ENCODE measurements at places on chromosomes 12 and 14. TPM values are rescaled to one million over a fixed set of nuclear protein-coding genes. Genes with fewer than 3 reads are reported as not detected.

The PLEK2 gene
- 9.2 TPM for total RNA-seq

The ZNF891 gene
- total RNA-seq: 2.0 TPM

The MMP19 gene
- 3.4 TPM for total RNA-seq

The SNX6 gene
- total RNA-seq: 28.8 TPM

The ESR2 gene
- not detected for total RNA-seq

The PCNX1 gene
- 25.4 TPM for total RNA-seq

The TMEM253 gene
- 1.3 TPM for total RNA-seq

The POTEM gene
- total RNA-seq: not detected

The PRMT5 gene
- 40.2 TPM for total RNA-seq

The NID2 gene
- 37.6 TPM for total RNA-seq

The PARP2 gene
- total RNA-seq: 5.6 TPM

The RASSF8 gene
- total RNA-seq: 19.1 TPM

The TMEM30B gene
- total RNA-seq: 14.5 TPM

GRCh38 chr12:133080368-133081158 lies at the start of gene ZNF140:
Gene ZNF140, plus strand, starts transcription at chr12:133080923. Its CDS starts 398 bp downstream, at chr12:133081321.
- peaks cover 16% of the 10 kb centered on the region for H3K36me3 ChIP-seq
- H3K4me1 ChIP-seq: peaks cover 20% of the 10 kb centered on the region
- peak within 1 kb of the TSS; percentile 24 for H3K4me3 ChIP-seq
- peak within 1 kb of the TSS; percentile 88 for H3K27ac ChIP-seq
- DNase-seq: peak; percentile 98
- H3K27me3 ChIP-seq: no peaks in the 10 kb centered on the region

DNA sequence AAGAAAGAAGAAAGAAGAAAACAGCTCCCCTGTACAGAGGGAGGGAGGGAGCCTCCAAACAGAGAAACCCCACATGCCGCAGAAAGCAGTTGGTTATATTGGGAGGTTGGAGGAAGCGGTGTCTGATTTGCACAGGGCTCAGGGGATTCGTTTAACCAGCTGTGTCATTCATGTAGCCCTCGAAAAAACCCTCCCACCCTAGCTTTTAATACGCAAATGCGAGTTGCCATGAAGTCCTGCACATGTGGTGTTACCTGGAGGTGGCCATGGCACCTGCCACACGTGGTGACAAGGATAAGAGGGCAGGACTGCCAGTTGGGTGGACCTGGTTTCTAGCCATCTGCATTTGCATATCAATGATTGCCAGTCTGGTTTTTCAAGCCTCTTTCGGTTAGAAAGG lies 40.9 kb downstream of the TMEM30B start:
- H3K27me3 ChIP-seq: no peaks in the 10 kb centered on the region
- no peaks in the 10 kb centered on the region for H3K4me1 ChIP-seq
- H3K36me3 ChIP-seq: no peaks in the 10 kb centered on the region
- H3K27ac ChIP-seq: no peak overlapping the region
- DNase-seq: no peak

- peak overlapping the region; percentile 69 for H3K27ac ChIP-seq
- peaks cover 21% of the 10 kb centered on the region for H3K4me1 ChIP-seq
- no peak overlapping the region for H3K4me3 ChIP-seq
- DNase-seq: no peak
- no peaks in the 10 kb centered on the region for H3K36me3 ChIP-seq
- no peaks in the 10 kb centered on the region for H3K27me3 ChIP-seq
Observed at GRCh38 chr12:49824895-49825294, 3.3 kb downstream of the NCKAP5L start.

GRCh38 chr12:118375348-118375747 lies 1.0 kb upstream of the SUDS3 start:
- no peak for DNase-seq
- peaks cover 43% of the 10 kb centered on the region for H3K4me1 ChIP-seq
- peak overlapping the region; percentile 97 for H3K27ac ChIP-seq
- no peaks in the 10 kb centered on the region for H3K27me3 ChIP-seq
- H3K36me3 ChIP-seq: no peaks in the 10 kb centered on the region

- no peaks in the 10 kb centered on the region for H3K4me1 ChIP-seq
- no peak overlapping the region for H3K4me3 ChIP-seq
- H3K27ac ChIP-seq: no peak overlapping the region
- H3K27me3 ChIP-seq: no peaks in the 10 kb centered on the region
Observed at GRCh38 chr14:86013641-86014040, 483.7 kb downstream of the FLRT2 start.

DNA sequence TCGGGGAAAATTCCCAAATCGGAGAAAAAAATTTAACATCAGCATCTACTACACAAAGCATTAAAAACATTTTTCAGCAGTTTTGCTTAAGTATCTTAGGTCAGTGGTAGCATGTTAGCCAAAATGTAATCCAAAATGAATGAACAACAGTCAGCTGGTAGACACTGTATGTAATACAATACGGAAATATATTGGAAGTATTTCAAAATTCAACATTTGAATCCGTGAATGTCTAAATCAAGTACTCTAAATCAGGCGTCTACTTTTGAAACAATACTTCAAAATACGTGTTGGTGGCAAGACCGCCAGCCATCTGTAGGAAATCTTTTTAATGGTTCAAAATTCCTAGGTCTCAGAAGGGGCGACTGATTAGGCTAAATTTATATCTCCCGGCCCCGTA lies 1.1 kb downstream of the SCAF11 start:
- H3K36me3 ChIP-seq: no peaks in the 10 kb centered on the region
- no peaks in the 10 kb centered on the region for H3K27me3 ChIP-seq
- DNase-seq: no peak
- H3K4me1 ChIP-seq: peaks cover 41% of the 10 kb centered on the region
- peak overlapping the region; percentile 100 for H3K27ac ChIP-seq
- H3K4me3 ChIP-seq: peak overlapping the region; percentile 60

- no peak overlapping the region for H3K4me3 ChIP-seq
- H3K36me3 ChIP-seq: no peaks in the 10 kb centered on the region
- H3K4me1 ChIP-seq: no peaks in the 10 kb centered on the region
- H3K27me3 ChIP-seq: no peaks in the 10 kb centered on the region
Observed at GRCh38 chr14:79157369-79157768, 987.2 kb downstream of the NRXN3 start.

DNA sequence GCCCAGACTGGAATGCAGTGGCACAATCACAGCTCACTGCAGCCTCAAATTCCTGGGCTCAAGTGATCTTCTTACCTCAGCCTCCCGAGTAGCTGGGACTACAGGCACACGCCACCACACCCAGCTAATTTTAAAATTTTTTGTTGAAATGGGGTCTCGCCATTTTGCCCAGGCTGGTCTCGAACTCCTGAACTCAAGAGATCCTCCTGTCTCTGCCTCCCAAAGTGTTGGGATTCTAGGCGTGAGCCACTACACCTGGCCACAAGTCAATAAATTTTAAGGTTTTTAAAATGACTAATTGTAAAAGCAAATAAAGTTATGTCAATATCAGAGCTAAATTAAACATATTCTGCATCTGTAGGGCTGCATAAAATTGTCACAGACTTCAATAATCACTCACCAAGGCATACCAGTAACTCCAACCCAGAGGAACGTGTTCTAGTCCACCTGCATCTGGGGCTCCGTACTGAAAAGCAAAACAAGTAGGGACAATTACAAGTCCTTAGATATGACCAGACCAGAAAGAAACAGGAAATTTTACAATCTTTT lies 13.9 kb downstream of the GNS start:
- no peaks in the 10 kb centered on the region for H3K27me3 ChIP-seq
- H3K36me3 ChIP-seq: peaks cover 1% of the 10 kb centered on the region

DNA sequence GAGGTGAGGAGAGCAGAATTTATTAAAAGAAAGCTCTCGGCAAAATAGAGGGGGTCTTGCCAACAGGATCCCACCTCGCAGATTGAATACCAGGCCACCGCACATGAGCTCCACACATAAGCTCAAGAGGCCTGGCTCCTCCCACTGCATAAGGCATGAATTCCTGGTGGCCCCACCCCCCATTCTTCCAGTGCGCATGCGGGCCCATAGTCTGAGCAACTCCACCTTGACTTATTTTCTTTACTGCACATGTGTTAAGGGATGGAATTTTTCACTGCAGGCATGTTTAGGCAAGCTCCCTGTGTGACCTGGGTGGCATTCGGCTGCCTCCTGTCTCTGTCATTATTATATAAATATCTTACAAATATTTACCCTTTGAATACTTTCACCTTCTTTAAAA lies 412.5 kb downstream of the RMST start:
- H3K4me1 ChIP-seq: no peaks in the 10 kb centered on the region
- no peaks in the 10 kb centered on the region for H3K36me3 ChIP-seq
- H3K27ac ChIP-seq: no peak overlapping the region

GRCh38 chr14:92340931-92341330 lies 18.0 kb downstream of the SLC24A4 start:
- no peak overlapping the region for H3K27ac ChIP-seq
- H3K4me1 ChIP-seq: no peaks in the 10 kb centered on the region
- H3K36me3 ChIP-seq: no peaks in the 10 kb centered on the region
- H3K27me3 ChIP-seq: no peaks in the 10 kb centered on the region
- DNase-seq: no peak

GRCh38 chr12:53232646-53233461 lies 845 bp upstream of the RARG start:
- peak; percentile 22 for DNase-seq
- H3K27me3 ChIP-seq: no peaks in the 10 kb centered on the region
- H3K27ac ChIP-seq: peak overlapping the region; percentile 30
- H3K4me3 ChIP-seq: no peak overlapping the region

GRCh38 chr12:133057446-133057845 lies 20.1 kb downstream of the ZNF84 start:
- no peaks in the 10 kb centered on the region for H3K4me1 ChIP-seq
- H3K27ac ChIP-seq: no peak overlapping the region
- no peak overlapping the region for H3K4me3 ChIP-seq
- H3K36me3 ChIP-seq: peaks cover 31% of the 10 kb centered on the region
- no peak for DNase-seq
- H3K27me3 ChIP-seq: no peaks in the 10 kb centered on the region

- H3K36me3 ChIP-seq: no peaks in the 10 kb centered on the region
- H3K27me3 ChIP-seq: no peaks in the 10 kb centered on the region
- H3K27ac ChIP-seq: no peak overlapping the region
- DNase-seq: no peak
Observed at GRCh38 chr12:92075425-92075914, 70.2 kb downstream of the BTG1 start.

- H3K27ac ChIP-seq: no peak overlapping the region
- H3K4me1 ChIP-seq: peaks cover 19% of the 10 kb centered on the region
- DNase-seq: no peak
- H3K4me3 ChIP-seq: peak overlapping the region; percentile 16
Observed at GRCh38 chr12:98894412-98895085, 249.5 kb downstream of the APAF1 start.

- H3K4me3 ChIP-seq: no peak overlapping the region
- H3K27ac ChIP-seq: no peak overlapping the region
- no peaks in the 10 kb centered on the region for H3K27me3 ChIP-seq
Observed at GRCh38 chr14:26078561-26078960, 519.3 kb downstream of the NOVA1 start.

- no peak overlapping the region for H3K27ac ChIP-seq
- H3K4me3 ChIP-seq: no peak overlapping the region
- H3K4me1 ChIP-seq: peaks cover 32% of the 10 kb centered on the region
- DNase-seq: no peak
- H3K27me3 ChIP-seq: no peaks in the 10 kb centered on the region
- H3K36me3 ChIP-seq: no peaks in the 10 kb centered on the region
Observed at GRCh38 chr14:104220215-104221070, 82.1 kb downstream of the KIF26A start.

DNA sequence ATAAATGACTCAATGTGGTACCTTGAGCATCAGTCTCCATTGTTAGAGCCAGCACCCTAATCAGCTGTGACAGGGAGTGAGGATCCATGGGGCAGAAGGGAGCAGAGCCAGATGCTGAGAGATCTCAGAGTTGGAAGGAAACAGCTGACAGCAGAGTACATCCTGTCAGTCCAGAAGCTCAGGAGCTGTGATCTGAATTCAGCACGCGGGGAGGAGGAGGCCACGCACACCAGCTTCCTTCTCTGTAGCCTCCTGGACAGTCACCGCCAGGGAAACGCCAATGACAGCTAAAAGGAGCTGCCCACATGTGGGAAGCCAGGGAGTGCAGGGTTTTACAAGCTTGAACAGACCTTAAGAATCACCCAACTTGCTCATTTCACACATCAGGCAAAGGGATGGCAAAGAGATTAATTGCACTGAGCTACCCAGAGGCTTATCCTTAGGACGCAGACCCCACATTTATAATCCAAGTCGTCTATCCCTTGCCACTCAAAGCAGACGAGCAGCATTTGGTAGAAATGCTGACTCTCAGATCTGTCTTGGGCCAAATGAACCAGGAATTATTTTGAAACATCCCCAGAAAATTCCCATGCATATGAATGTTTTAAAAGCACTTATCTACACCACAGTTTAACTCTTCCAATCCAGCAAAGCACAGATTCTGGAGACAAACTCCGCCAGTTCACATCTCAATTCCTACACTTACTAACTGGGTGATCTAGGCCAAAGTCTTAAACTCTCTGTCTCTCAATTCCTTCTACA lies 322.6 kb upstream of the TMTC1 start:
- no peak overlapping the region for H3K4me3 ChIP-seq
- no peak for DNase-seq
- no peaks in the 10 kb centered on the region for H3K27me3 ChIP-seq
- no peaks in the 10 kb centered on the region for H3K36me3 ChIP-seq
- H3K4me1 ChIP-seq: no peaks in the 10 kb centered on the region

- no peak for DNase-seq
- no peaks in the 10 kb centered on the region for H3K4me1 ChIP-seq
- H3K36me3 ChIP-seq: no peaks in the 10 kb centered on the region
- no peaks in the 10 kb centered on the region for H3K27me3 ChIP-seq
Observed at GRCh38 chr12:88206601-88207000, 64.5 kb downstream of the TMTC3 start.

- no peak overlapping the region for H3K4me3 ChIP-seq
- H3K4me1 ChIP-seq: no peaks in the 10 kb centered on the region
- no peak overlapping the region for H3K27ac ChIP-seq
Observed at GRCh38 chr14:28671425-28671824, 95.2 kb upstream of the FOXG1 start.

GRCh38 chr14:65470404-65470880 lies 57.9 kb downstream of the FUT8 start:
- H3K27me3 ChIP-seq: no peaks in the 10 kb centered on the region
- no peaks in the 10 kb centered on the region for H3K4me1 ChIP-seq
- H3K27ac ChIP-seq: no peak overlapping the region

- H3K4me1 ChIP-seq: no peaks in the 10 kb centered on the region
- H3K27ac ChIP-seq: no peak overlapping the region
- H3K27me3 ChIP-seq: no peaks in the 10 kb centered on the region
- H3K4me3 ChIP-seq: no peak overlapping the region
- H3K36me3 ChIP-seq: no peaks in the 10 kb centered on the region
Observed at GRCh38 chr12:123808167-123808566, 46.1 kb downstream of the DNAH10 start.

DNA sequence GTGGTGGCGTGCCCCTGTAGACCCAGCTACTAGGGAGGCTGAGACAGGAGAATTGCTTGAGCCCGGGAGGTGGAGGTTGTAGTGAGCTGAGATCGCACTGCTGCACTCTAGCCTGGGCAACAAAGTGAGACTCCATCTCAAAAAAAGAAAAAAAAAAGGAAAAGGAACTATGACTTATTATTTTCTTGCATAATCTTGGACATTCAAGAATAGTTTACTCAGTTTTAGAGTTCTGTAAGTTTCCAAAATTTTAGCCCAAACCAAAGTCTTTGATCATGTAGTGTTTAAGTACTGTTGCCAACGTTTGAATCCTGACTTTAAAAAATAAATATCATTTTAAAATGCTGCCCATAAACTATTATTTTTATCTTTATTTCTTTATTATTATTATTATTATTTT lies 6.2 kb downstream of the PSMA6 start:
- no peak overlapping the region for H3K27ac ChIP-seq
- no peak overlapping the region for H3K4me3 ChIP-seq
- no peak for DNase-seq

GRCh38 chr14:24317141-24317928 lies 6.0 kb downstream of the LTB4R start:
- no peak for DNase-seq
- no peak overlapping the region for H3K4me3 ChIP-seq
- H3K27ac ChIP-seq: no peak overlapping the region
- H3K4me1 ChIP-seq: peaks cover 9% of the 10 kb centered on the region
- no peaks in the 10 kb centered on the region for H3K36me3 ChIP-seq
